ENCODE measurements at places on chromosomes 2 and 18. TPM values are rescaled to one million over a fixed set of nuclear protein-coding genes. Genes with fewer than 3 reads are reported as not detected.

DNA sequence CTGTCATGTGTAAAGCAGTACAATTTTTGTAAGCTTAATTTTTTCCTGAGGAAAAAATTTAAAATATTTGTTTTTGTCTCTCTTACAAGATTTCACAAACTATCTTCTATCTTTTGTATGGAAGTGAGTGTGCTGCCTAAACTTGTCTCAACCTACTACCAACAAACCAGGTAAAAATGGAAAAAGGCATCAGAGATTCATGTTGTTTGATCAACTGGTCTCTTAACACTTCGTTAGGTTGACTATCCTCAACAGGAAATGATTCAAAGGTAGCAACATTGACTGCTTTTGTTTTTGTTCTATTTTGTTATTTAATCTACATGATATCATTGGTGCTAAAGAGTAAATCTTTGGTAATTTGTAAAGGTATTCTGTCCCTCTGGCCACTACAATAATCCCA, 47.7 kb upstream of the RND3 start:
- no peak for DNase-seq

DNA sequence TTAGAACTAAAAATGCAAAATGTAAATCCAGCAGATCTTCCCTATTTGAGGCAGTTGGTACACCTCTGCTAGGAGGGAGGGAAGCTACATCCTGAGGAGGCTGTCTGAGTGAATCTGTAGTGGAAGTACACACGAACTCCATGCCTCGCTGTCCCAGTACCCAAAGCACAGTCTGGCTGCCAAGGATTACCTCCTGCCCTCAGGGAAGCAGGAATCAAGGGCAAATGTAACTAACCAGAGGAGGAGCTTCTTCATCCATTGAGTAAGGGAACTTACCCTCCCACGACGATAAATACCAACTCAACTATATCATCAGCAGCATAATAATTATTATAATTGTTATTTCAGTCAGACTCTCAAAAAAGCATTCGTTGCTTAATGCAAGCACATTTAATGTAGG, 2.1 kb downstream of the DHRS9 start:
- no peak for DNase-seq

- DNase-seq, result no peak
Observed at GRCh38 chr2:235510318-235510717, 16.5 kb downstream of the AGAP1 start.

DNA sequence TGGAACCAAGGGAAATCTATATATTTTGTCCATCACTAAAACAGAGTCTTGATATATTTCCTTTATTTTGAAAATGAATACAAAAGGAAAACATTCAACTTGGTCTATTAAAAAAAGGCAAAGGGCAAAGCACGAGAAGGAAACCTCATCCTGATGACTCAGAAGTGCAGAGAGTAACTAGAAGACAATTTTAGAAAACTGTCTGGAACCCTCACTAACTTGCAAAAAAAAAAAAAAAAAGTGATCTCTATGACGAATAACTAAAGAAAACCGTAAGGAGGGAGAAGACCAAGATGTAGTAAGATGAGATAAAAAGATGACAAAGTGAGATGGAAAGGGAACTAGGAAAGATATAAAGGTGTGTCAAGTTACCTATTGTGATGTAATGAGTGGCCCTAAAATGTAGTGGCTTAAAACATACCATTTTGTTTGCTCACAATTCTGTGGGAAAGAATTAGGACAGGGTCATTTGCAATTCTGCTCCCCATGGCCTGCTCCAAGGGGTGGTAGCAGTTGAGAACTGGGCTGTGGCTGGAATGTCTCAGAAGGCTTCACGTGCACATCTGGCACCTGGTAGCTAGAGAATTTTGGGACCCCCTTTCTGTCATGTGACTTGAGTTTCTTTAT, 303.0 kb downstream of the DYSF start:
- DNase-seq, result no peak

GRCh38 chr18:33606621-33607020, 28.6 kb downstream of the ASXL3 start:
- no peak for DNase-seq

- DNase-seq, result peak; percentile 57
Observed at GRCh38 chr2:134669731-134670669, 48.8 kb downstream of the TMEM163 start.

DNA sequence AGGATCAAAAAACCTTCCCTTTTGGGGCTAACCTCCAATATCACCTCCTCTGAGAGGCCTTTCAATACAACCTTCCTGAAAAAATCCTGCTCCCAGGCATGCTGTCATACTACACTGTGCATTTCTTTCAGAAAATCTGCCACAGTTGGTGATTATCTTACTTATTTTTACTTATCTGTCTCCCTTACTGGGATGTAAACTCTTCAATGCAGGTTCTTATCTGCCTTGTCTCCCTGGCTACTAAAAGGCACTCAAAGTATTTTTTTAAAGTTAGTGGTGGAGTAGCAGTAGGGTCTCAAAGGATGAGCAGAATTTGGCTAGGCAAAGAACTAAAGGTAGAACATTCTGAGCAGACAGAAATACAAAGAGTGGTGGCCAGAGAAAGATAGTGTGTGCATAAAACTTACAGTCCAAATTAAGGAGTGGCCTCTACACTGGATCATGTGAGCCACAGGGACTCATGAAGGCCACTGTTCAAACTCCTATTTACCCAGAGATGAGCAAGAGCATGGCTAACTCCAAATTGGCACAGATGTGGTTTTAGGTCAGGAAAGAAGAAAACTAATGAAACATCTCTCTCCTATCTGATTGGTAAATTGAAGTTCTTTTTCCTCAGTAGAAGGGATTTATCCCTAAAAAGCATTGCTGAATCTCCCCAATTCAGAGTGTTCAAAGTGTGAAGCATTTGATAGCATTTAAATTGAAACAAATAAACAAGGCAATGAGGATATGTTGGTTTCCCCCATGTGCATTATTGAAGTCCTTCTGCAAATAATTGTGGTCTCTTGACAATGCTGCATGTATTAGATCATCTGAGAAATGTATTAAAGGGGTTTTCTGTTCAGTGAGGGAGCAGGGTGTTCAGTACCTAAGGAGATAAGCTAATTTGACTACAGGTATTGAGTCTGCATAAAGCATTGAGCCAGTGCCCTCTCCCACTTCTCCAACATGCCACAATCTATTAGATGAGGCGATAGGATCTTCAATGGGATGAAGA, 285.5 kb downstream of the MREG start:
- DNase-seq, result no peak

GRCh38 chr2:153568105-153568504, 89.5 kb upstream of the RPRM start:
- DNase-seq, result no peak

GRCh38 chr2:133975676-133976428, 278.0 kb upstream of the MGAT5 start:
- no peak for DNase-seq

- DNase-seq, result no peak
Observed at GRCh38 chr2:143649226-143649740, 520.1 kb downstream of the ARHGAP15 start.

GRCh38 chr2:120630031-120630701, 105.5 kb upstream of the GLI2 start:
- peak; percentile 65 for DNase-seq

- peak; percentile 60 for DNase-seq
Observed at GRCh38 chr2:131047920-131048560, 45.2 kb downstream of the FAM168B start.

DNA sequence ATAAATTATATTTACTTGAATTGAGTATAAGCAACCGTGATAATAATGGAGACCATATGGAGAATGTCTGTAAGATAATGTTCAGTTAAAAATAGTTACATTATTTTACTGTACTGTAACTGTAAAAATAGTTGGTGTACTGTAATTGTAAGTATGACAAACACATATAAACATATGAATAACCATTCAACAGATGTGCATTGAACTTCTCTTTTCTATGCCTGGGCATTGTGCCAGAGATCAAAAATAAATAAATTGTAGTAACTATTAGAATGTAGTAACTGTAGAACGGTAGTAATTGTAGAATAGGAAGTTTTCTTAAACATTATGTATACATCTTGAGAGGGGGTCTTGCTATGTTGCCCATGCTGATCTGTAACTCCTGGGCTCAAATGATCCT, 287.4 kb upstream of the EPAS1 start:
- no peak for DNase-seq

DNA sequence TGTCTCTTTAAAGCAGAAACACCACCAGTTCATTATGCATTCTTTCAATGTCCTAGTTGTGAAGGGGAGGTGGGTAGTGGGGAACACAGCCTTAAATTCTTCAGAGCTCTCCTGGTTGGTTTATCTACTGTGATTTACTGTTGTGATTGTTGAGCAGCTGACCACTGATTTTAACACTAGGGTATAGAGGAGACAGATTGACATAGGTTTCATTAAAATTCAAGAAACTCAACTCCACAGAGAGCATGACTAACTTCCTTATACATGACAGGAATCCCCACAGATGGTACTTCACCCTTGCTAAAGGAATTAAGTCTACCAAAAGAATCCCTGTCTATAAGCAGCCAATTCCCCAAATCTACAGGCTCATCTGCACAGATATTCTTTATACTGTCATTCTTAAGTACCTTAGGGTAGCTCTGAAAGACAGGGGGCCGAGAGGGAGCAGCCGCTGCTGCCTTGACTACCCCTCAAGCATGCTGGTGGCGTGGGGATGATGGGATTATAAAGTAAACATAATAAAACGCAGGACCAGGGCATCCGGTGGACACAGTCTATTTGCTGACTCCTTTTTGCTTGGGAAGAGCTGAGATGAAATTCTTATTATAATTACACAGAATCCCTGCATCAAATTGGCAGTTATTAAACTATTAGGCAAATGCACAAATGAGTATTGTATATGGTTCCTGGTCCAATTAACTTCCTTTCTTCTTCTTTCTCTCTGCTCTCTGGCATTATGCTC, 1377.6 kb upstream of the PIK3C3 start:
- DNase-seq, result no peak

GRCh38 chr2:145484448-145485097, 964.7 kb upstream of the ZEB2 start:
- DNase-seq, result no peak

- no peak for DNase-seq
Observed at GRCh38 chr2:78439122-78439521, 586.4 kb upstream of the REG3G start.

DNA sequence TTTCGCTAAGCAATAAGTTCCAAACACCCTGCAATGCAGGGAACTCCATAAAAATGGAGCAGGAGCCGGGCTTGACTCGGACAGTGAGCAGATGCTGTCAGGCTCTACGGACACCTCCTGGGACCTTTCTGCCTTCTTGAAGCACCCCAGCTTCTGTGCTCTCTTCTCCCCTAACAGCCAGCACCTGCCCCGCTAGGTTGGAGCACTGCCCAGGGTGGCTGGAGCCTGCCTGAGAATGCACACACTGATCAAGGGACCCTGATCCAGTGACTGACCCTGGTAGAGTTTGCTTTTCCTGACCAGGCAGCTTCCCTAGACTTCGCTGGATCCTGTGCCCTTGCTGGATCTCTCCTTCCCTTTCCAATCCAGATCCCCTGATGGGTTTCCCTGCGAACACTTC, 40.9 kb downstream of the CD226 start:
- DNase-seq, result no peak

Gene PLGLB2
- total RNA-seq, result 0.93 TPM

Gene MRPL19
- total RNA-seq, result 53.1 TPM

Gene CLEC4F
- total RNA-seq, result 0.48 TPM

Gene CPO
- total RNA-seq, result 0.84 TPM

Gene NTSR2
- not detected for total RNA-seq

Gene GALNT14
- 3.4 TPM for total RNA-seq

Gene C2orf78
- not detected for total RNA-seq

Gene CERS6
- 23.1 TPM for total RNA-seq

Gene HOXD4
- total RNA-seq, result 4.1 TPM

Gene AFG3L2
- total RNA-seq, result 44.8 TPM

Gene UPP2
- not detected for total RNA-seq

Gene GALM
- 16.3 TPM for total RNA-seq

Gene CYP1B1
- total RNA-seq, result 113 TPM

Gene BOLL
- total RNA-seq, result not detected

Gene GCG
- total RNA-seq, result not detected

Gene RAMP1
- 21.8 TPM for total RNA-seq
